ENCODE measurements at places on chromosomes 6 and 20.

GRCh38 chr20:50415021-50415515, 95.1 kb upstream of the PTPN1 start:
- no peak overlapping the region for H3K4me3 ChIP-seq
- H3K27ac ChIP-seq = no peak overlapping the region
- H3K36me3 ChIP-seq = peaks cover 2% of the 10 kb centered on the region
- no peak for DNase-seq
- peaks cover 4% of the 10 kb centered on the region for H3K4me1 ChIP-seq

- no peak overlapping the region for H3K4me3 ChIP-seq
- no peak for DNase-seq
- H3K4me1 ChIP-seq = no peaks in the 10 kb centered on the region
- no peaks in the 10 kb centered on the region for H3K36me3 ChIP-seq
- peaks cover 49% of the 10 kb centered on the region for H3K27me3 ChIP-seq
- no peak overlapping the region for H3K27ac ChIP-seq
Observed at GRCh38 chr20:19888269-19888671, 128.9 kb upstream of the NAA20 start.

DNA sequence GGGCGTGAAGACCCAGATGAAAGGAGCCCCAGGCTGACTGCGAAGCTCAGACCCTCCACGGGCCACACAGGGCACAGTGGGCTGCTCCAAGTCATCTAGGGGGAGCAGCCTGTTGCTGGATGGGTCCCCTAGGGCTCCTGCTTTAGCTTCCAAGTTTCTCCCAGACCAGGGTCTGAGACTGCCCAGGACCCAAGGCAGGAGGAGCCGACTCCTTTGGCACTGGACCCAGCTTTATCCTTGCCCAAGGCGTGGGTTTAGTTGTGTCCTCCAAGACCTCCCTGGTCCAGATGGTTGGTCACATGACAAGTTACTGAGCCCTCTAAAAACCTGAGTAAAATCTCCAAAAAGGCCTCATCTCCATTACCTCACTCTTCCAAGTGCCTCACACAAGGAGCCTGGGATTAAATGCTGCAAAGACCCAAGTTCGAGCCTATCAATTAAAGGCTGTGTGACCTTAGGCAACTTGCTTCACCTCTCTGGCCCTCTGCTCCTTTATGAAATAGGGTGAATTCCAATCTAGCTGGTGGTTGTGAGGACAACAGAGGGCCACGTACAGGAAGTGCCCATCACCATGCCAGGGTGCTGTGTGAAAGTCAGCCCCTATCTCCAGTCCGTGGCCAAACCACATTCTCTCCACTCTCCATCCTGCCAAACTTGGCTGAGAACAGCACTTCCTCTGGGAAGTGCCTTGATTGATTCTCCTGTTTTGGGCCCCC, 2.5 kb downstream of the NECAB3 start:
- H3K4me1 ChIP-seq = peaks cover 26% of the 10 kb centered on the region
- peaks cover under 1% of the 10 kb centered on the region for H3K36me3 ChIP-seq
- no peak overlapping the region for H3K4me3 ChIP-seq
- H3K27me3 ChIP-seq = no peaks in the 10 kb centered on the region
- peak overlapping the region; percentile 88 for H3K27ac ChIP-seq

DNA sequence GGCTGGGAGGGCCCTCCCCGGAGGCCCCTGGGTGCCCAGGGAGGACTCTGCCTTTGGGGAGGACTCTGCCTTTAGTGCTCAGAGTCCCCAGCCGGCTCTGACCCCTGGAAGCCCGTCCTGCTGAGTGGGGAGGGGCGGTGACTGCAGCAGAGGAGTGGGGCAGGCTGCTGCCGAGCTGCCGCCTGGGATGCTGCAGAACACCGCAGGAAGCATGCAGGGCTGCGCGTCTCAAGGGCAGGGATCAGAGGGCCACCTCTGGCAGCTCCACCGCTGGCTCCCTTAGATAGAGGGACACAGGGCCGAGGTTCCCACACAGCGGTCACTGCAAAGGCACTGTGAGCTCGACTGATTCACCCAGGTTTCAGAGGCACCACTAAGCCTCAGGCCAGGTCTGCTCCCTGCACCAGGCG, 82.2 kb upstream of the GATA5 start:
- DNase-seq = no peak
- peak overlapping the region; percentile 24 for H3K27ac ChIP-seq
- peaks cover 4% of the 10 kb centered on the region for H3K4me1 ChIP-seq
- no peak overlapping the region for H3K4me3 ChIP-seq
- peaks cover 50% of the 10 kb centered on the region for H3K27me3 ChIP-seq

DNA sequence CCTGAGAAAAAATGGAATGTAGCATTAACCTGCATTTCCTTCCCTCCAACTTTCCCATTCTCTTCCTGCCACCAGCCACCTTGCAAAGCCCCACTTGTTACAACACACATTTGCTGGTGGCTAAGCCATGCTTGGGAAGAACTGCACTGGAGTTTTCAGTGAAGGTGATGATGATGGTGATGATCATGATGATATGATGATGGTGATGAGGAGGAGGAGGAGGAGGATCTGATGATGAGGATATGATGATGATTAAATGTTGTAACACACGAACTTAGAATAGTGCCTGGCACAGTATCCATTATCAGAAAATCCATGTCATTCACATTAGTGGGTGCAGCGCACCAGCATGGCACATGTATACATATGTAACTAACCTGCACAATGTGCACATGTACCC, 297.2 kb downstream of the TSHZ2 start:
- H3K27me3 ChIP-seq = peaks cover 33% of the 10 kb centered on the region
- DNase-seq = no peak

DNA sequence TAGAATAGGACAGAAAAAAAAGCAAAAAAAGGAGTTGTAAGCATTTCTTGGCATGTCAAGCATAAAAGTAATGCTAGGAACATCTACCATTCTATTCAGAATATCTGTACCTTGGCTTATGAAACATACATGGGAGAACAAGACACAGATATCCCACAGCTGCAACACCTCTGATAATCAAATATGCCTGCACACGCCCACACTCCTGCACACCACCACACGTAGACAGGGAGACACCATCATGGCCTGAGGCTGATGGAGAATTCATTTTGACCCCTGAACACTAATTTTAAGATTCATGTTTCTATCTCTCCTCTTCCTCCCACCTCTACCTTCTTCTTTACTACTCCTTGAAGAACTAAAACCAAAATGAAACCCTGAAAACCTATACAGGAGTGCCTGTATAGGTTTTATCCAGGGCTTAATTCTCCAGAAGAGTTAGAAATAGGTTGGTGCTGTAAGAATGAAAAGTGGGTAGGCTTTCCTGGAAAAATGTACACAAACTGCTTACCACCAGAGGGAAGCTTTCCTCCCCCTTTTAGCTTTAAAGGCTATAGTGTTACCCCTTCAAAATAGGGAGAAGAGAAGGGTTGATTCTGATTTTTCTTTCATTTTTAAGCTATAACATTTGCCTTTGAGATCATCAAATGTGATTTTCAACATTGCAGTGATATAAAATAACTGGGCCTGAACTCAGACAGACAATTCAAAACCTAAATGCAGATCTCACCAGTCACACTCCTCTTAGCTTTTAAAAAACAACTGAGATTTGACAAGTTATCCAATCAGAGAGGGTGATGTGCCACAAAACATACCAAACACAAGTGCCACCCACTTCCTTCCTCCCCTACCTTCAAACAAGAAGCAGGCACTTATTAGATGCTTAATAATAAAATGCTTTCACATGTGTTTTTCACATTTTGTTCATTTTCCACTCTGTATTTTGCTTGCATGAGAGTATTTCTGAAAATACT, 57.9 kb downstream of the ELOVL5 start:
- H3K4me3 ChIP-seq = peak overlapping the region; percentile 74
- peak overlapping the region; percentile 97 for H3K27ac ChIP-seq
- no peaks in the 10 kb centered on the region for H3K27me3 ChIP-seq

- peaks cover 7% of the 10 kb centered on the region for H3K36me3 ChIP-seq
- peaks cover 6% of the 10 kb centered on the region for H3K27me3 ChIP-seq
- no peak for DNase-seq
- H3K4me3 ChIP-seq = no peak overlapping the region
Observed at GRCh38 chr6:130409418-130410100, 43.7 kb downstream of the TMEM200A start.

- no peaks in the 10 kb centered on the region for H3K4me1 ChIP-seq
- H3K27ac ChIP-seq = no peak overlapping the region
Observed at GRCh38 chr20:55160037-55160436, 684.6 kb downstream of the DOK5 start.

GRCh38 chr6:85419046-85419759, 30.7 kb upstream of the NT5E start:
- no peak overlapping the region for H3K27ac ChIP-seq
- H3K4me1 ChIP-seq = peaks cover 3% of the 10 kb centered on the region
- peaks cover 34% of the 10 kb centered on the region for H3K27me3 ChIP-seq
- H3K4me3 ChIP-seq = no peak overlapping the region
- DNase-seq = no peak
